ENCODE measurements at places on chromosomes 12 and 14.

GRCh38 chr14:100098171-100098570, 32.9 kb downstream of the EVL start:
- DNase-seq = no peak

GRCh38 chr14:58755031-58755925, 117.5 kb downstream of the DACT1 start:
- no peak for DNase-seq

- no peak for DNase-seq
Observed at GRCh38 chr12:2286461-2287131, 233.8 kb downstream of the CACNA1C start.

DNA sequence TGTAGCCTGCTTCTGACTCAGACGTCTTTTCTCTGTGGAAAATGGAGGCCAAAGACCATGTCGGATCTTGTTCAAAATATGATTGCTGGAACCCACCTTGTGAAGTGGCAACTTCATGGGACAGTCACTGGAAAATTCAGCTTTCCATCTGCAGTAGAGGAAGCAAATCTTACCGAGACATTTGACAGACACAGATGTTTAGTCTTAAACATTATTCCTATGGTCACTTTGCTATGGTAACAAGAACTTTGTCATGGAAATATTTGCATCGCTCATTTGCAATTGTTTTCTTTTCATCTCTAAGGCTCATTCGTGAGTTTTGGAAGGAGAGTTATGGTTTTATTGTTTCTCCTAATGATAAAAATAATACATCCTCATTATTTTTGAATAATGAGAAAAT, 98.3 kb upstream of the HIF1A start:
- no peak for DNase-seq

GRCh38 chr12:19234981-19235871, 105.7 kb downstream of the PLEKHA5 start:
- DNase-seq = no peak

GRCh38 chr14:93891756-93892504, 35.2 kb upstream of the FAM181A start:
- DNase-seq = no peak

GRCh38 chr12:1724250-1724649, 33.4 kb downstream of the ADIPOR2 start:
- no peak for DNase-seq

- peak; percentile 2 for DNase-seq
Observed at GRCh38 chr14:75022655-75023054, 19.9 kb downstream of the EIF2B2 start.

DNA sequence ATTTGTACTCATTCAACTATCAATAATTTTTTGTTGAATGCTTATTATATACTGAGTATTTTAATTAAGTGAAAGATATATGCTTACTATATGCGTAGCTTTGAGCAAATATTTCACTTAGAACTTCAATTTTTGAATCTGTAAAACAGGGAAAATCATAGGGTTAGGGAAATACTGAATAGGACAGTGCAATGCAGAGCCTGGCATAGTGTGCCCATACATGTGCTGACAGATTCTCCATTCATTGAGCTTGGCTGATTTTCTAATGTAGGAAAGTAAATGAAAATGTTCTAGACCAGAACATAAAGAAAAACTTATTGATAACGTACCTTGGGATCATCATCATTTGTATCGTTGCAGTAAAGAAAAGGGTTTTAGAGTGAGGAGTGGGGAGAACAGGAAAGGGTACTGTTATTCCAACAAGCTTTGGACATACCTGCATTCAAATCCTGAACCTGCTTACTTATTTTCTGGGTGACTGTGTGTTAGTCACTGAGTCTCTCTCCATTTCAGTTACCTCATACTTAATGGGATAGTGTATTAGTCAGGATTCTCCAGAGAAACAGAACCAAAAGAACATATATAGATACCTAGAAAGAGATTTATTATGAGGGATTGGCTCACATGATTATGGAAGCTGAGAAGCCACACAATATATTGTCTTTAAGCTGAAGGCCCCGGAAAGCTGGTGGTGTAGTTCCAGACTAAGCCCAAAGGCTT, 436.4 kb downstream of the ADAMTS20 start:
- no peak for DNase-seq

GRCh38 chr14:74587363-74587707, 24.7 kb downstream of the LTBP2 start:
- DNase-seq = no peak

DNA sequence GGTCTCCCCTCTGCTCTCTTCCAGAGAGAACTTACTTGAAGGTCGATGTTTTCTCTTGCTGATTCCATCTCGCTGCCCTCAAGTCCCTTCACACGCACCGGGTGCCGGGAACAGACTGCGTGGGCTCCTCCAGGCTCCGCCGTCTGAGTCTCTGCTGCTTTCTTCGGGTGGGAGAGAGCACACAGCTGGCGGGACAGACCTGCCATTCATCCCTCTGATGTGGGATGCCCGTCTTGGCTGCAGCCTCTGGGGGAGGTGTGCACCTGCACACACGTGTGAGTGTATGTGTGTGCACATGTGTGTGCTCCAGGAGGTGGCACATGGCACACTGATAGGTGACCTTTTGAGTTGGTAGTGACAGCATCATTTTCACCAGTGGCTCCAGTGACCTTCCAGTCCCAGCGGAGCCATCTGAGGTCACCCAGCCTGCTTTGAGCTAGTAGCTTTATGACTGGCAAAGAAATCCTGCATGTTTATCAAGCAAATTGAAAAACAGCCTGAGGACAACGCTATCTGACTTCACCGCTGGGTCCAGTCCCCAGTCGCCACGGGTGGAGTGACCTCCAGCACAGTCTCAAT, at the start of gene NINJ2:
TSS of gene NINJ2 (minus strand) at position 153 of the 579 bp plus-strand sequence. CDS start at position 68, 85 bp downstream.
- DNase-seq = no peak

DNA sequence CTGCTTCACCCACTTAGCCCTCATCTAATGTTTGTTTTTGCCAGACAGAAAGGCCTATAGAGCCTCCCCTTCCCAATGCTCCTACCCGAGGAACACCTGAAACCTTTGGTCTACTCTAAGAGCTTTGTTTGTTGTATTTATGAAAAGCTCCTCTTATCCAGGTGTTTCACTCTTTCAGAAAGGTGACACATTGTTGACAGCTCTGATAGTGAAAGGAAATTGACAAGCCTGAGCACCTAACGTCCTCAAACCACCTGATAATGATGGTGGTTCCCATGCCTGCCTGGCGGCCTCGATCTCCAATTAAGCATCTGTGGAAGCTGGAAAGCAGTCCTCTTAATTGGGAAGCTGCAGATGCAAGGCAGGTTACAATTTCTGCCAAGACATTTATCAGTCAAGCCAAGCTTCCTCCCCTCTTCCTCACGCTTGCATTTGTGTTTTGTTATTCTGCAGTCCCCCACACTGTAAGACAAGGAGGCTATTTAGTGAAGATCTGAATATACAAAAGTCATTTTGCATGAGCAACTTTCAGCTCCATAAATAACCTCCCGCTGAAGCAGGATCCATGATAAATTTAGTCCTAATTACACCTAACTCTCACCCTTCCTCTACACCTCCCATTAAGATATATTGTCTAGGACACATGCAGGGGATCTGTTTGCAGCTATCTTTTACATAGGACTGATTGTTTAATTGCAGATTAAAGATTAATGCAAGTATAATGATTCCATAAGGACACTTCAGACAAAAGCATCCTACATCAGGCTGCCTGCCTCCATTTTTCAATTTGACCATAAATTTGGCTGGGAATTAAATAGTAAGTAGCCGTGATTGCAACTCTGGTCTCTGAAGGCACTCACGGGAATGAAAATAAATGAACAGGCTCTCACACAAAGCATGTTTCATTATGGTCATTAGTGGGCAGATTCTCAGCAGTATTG, 288.6 kb downstream of the PDZRN4 start:
- no peak for DNase-seq

DNA sequence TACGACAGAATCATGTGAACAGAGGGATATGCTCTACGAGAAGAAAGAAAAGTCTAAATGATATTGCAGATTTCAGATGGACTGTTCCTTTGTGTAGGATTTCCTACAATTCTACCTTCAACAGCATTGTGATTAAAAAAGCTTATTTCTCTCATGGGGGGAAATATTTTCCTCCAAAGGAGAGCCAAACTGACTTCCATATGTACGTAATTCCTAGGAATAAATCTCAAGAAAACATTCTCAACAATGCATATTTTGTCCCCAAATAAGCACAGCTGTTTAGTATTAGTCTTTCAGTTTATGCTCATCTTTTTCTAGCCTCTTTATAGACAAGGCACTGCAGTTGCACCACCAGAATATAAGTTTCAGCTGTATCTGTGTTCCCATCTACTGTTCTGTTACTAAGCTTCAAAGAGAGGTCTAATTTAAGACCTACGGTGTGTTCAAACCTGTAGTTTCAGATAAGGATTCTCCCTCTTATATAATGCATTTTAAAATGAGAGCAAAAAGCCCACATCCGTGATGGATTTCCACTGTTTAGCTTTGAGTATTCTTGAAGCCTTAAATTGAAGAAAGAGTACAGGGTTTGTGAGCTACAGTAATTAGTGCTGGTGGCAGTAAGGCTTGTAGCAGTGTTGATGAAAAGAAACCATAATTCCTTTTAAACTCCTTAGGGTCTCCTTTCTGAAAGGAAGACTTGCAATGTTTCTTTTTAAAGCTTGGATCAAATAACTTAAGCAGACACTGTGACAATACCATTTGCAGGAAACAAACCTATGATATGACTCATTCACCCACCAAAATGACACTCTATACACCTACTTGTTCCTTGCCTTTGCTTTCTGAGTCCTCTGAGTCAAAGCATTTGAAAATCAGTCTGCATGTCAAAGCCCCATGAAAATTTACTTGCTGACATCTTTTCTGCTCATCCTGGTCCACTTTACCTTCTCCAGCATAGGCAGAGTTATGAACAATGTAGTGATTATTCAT, 754.1 kb downstream of the NOVA1 start:
- no peak for DNase-seq

- DNase-seq = peak; percentile 76
Observed at GRCh38 chr14:102768223-102769048, 8.8 kb upstream of the TRAF3 start.

GRCh38 chr12:27515671-27516070, 8.3 kb upstream of the PPFIBP1 start:
- DNase-seq = no peak

GRCh38 chr14:93893661-93894261, 33.4 kb upstream of the FAM181A start:
- no peak for DNase-seq

DNA sequence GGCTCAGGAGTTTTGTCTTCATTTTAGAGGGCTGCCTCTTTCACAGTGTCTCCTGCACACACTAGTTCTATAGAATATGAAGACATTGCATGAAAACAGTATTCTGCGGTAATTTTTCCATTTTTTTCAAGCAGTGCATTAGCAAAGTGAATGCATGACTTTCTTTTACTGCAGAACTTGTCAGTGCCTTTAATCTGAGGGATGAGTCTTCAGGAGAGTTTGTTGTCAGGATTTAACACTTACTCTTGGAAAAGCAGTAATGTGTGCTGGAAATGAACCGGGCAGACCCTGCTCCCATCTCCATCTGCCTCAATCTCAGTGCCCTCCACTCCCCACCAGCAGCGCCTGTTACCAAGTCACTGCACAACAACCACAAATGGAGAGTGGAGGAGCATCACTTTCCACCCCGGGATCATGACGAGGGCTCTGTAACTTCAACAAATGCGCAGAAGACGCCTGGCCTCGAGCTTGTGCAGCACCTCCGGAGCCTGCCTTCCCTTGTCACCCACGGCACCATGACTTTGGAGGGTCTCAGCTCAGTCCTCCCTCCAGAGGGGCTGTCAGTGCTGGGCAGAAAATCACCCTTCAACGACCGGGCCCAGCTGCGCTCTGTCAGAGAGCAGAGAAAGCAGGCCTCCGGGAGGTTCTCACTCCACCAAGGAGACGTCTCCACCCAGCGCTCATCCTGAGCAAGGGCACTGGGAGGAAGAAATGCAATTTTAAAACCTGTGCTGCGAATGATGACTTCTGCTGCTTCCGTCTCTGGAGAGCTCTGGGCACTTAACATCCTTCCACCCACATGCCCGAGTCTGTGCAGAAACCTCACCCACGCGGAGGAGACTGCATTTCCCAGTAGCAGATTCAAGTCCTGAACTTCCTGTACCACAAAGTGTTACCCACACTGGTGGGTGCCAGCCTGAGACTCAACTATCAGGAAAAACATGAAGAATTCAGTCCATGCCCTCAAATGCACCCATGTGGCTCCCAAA, 255.7 kb downstream of the ADGRD1 start:
- DNase-seq = no peak

- no peak for DNase-seq
Observed at GRCh38 chr12:80701388-80701787, 6.0 kb upstream of the MYF6 start.

DNA sequence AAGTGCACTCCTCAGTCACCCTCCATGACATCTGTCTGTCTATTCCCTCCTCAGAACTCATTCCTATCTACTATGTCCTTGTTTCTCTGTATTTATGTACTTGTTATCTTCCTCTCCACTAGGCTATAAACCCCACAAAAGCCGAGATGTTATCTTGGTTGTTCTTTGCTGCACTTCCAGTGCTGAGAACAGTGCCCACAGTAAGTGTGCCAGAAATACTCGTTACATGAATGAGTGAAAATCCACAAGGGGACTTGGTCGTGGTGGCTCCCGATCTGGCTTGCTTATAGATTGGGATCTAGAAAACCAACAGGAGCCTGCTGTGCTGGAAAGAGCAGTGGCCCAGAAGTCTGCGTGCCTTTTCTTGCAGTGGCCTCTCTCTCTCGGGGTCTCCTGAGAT, 111.9 kb upstream of the PRMT8 start:
- DNase-seq = no peak

DNA sequence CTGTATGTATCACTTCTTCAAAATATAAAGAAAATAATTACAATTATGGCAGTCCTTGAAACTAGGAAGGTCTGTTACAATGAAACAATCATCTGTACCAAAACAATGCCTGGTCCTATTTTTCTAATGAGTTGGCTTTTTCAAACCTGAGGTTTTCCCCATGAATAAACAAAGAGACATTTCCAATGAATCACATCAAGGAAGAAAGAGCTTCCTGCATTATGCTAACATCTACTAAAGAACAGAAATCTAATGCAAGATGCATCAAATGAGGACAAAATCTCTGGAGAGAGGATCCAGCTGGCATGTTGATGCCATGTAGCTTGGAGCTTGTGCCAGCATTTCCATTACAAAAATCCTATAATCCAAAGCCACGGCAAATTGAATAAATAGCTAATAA, 29.3 kb downstream of the NIN start:
- no peak for DNase-seq

GRCh38 chr14:93962701-93963601, 13.4 kb downstream of the ASB2 start:
- DNase-seq = peak; percentile 74

DNA sequence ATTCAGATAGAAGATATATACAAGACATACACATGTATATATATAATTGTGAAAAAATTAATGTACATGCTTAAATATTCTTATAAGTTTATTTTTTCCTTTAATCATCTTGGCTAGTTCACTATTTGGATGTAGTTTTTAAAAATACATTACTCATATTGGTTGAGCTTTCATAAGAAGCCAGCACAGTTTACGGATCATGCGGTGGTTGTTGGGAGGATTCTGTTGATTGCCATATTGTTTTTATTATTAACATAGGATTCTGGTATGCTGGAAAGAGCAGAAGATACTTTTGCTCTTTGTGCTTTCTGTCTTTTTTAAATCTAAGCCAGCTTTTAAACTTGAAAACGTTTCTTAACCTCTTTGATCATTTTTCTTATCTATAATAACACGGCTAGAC, 163.4 kb downstream of the OTOGL start:
- no peak for DNase-seq

GRCh38 chr14:55123101-55123500, 6.0 kb upstream of the LGALS3 start:
- no peak for DNase-seq

GRCh38 chr12:49028666-49029275, 10.2 kb upstream of the PRKAG1 start:
- no peak for DNase-seq

GRCh38 chr12:80625901-80626300, 81.5 kb upstream of the MYF6 start:
- DNase-seq = no peak

Measured in AML-193 (cell line).